Endothelial cell (in vitro differentiated cells): ENCODE measurements at places on chromosomes 16 and 17.

- peaks cover 1% of the 10 kb centered on the region for H3K27me3 ChIP-seq
- H3K36me3 ChIP-seq = no peaks in the 10 kb centered on the region
- no peak overlapping the region for H3K27ac ChIP-seq
- H3K4me3 ChIP-seq = no peak overlapping the region
Observed at GRCh38 chr17:56478836-56479447, 114.6 kb upstream of the NOG start.

GRCh38 chr17:71963791-71964190 lies 157.0 kb upstream of the SOX9 start:
- H3K27ac ChIP-seq = no peak overlapping the region
- no peaks in the 10 kb centered on the region for H3K27me3 ChIP-seq
- H3K4me3 ChIP-seq = no peak overlapping the region
- no peak for DNase-seq
- no peaks in the 10 kb centered on the region for H3K36me3 ChIP-seq
- H3K4me1 ChIP-seq = no peaks in the 10 kb centered on the region

DNA sequence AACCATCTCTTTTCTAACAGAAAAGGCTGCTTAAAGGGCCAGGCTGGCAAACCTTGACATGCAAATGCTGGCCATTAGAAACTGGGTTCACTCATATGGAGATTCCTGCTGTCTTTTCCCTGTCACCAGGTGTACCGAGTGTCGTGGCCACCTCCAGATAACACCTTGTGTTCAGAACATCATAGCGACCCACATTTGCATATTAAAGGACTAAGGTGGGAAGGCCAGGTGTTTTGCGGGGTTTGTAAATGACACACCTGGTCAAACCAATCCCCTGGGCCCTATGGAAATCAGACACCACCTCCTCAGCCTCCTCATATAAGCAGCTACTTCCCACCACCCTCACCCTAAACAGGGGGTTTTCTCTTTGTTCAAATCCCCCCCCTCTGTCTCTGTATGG lies 2.5 kb upstream of the AIPL1 start:
- H3K27ac ChIP-seq = no peak overlapping the region
- no peaks in the 10 kb centered on the region for H3K36me3 ChIP-seq
- H3K4me3 ChIP-seq = no peak overlapping the region

DNA sequence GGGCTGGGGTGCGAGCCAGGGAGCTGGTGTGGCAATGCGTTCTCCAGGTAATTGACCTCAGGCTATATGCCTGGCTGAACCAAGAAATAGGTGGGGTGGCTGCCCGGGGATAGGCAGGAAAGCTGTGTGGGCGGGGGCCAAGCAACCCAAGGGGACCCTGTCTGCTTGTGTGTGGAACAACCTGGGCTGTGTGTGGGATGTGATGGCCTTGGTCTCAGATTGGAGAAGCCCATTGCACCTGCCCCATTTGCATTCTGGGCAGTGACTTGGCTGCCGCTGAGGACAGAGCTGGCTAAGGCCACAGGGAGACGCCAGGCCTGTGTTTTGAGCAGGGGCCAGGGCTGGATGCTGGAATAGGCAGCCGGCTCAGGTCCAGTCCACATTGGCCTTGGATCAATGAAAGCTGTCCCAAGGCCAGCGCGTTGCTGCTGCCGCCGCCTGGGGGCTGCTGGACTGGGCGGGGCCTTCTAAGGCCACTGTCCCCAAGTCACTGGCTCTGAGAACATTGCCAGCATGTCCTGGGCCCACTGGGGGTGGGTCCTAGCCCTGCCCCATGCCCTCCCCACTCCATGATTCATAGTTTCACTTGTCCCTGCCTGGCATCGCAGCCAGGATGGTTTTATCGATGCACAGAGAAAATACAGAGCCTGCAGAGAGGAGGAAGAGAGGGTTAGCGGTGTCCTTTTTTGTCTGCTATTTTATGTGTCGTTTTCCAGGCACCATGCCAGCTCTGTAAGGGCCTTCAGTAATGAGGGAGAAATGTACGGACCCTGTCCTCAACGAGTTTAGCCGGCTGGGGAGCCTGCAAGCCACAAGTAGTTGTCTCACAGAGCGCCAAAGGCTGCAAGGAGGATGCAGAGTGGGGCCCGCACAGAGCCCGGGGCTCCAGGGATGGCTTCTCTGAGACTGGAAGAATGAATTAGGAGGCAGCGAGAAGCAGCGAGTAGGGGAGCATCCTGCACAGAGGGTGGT lies 43.9 kb downstream of the NKD1 start:
- H3K4me1 ChIP-seq = no peaks in the 10 kb centered on the region
- H3K27me3 ChIP-seq = peaks cover 12% of the 10 kb centered on the region
- H3K4me3 ChIP-seq = no peak overlapping the region
- no peak for DNase-seq
- no peaks in the 10 kb centered on the region for H3K36me3 ChIP-seq

GRCh38 chr16:80665356-80665755 lies 124.6 kb downstream of the DYNLRB2 start:
- no peak overlapping the region for H3K4me3 ChIP-seq
- peaks cover 20% of the 10 kb centered on the region for H3K36me3 ChIP-seq
- peaks cover 2% of the 10 kb centered on the region for H3K27me3 ChIP-seq
- H3K4me1 ChIP-seq = peaks cover 4% of the 10 kb centered on the region
- no peak for DNase-seq
- H3K27ac ChIP-seq = no peak overlapping the region

- peaks cover 19% of the 10 kb centered on the region for H3K27me3 ChIP-seq
- no peaks in the 10 kb centered on the region for H3K36me3 ChIP-seq
- H3K4me1 ChIP-seq = peaks cover 2% of the 10 kb centered on the region
- peak overlapping the region; percentile 62 for H3K4me3 ChIP-seq
- H3K27ac ChIP-seq = no peak overlapping the region
Observed at GRCh38 chr16:12901204-12901596, 198 bp upstream of the SHISA9 start.

- DNase-seq = no peak
- H3K4me1 ChIP-seq = peaks cover 34% of the 10 kb centered on the region
- peaks cover 4% of the 10 kb centered on the region for H3K27me3 ChIP-seq
- peak overlapping the region; percentile 52 for H3K4me3 ChIP-seq
Observed at GRCh38 chr17:77099997-77100396, 40.8 kb upstream of the SEC14L1 start.

GRCh38 chr16:66598111-66598510 lies 6.4 kb upstream of the CMTM3 start:
- H3K4me1 ChIP-seq = peaks cover 6% of the 10 kb centered on the region

- no peak overlapping the region for H3K4me3 ChIP-seq
- no peaks in the 10 kb centered on the region for H3K36me3 ChIP-seq
- H3K27ac ChIP-seq = no peak overlapping the region
- no peak for DNase-seq
Observed at GRCh38 chr17:56742601-56743000, 91.1 kb downstream of the C17orf67 start.

- no peak for DNase-seq
- peaks cover 19% of the 10 kb centered on the region for H3K27me3 ChIP-seq
- H3K36me3 ChIP-seq = peaks cover 3% of the 10 kb centered on the region
- H3K4me3 ChIP-seq = peak overlapping the region; percentile 60
- H3K27ac ChIP-seq = peak overlapping the region; percentile 76
Observed at GRCh38 chr16:85574672-85575475, 38.2 kb upstream of the GSE1 start.

DNA sequence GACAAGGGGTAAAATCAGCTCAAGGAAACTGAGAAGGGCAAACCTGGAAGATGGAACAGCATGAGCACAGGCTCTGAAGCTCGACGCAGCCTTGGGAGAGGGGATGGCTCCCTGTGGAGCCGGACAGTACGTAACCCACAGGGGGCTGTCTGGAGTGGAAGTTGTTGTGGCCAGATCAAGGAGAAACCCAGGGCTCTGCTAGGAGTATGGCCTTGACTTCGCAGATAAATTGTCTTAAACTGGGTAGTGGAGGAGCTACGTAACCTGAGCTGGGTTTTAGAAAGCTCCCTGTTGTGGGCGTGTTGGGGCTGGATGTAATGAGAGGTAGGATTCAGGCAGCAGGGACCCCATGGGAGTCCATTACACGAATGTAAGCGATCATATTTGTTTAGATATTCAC lies 25.5 kb upstream of the AXIN2 start:
- H3K36me3 ChIP-seq = no peaks in the 10 kb centered on the region
- no peak overlapping the region for H3K4me3 ChIP-seq
- peak overlapping the region; percentile 8 for H3K27ac ChIP-seq
- H3K27me3 ChIP-seq = peaks cover 4% of the 10 kb centered on the region

DNA sequence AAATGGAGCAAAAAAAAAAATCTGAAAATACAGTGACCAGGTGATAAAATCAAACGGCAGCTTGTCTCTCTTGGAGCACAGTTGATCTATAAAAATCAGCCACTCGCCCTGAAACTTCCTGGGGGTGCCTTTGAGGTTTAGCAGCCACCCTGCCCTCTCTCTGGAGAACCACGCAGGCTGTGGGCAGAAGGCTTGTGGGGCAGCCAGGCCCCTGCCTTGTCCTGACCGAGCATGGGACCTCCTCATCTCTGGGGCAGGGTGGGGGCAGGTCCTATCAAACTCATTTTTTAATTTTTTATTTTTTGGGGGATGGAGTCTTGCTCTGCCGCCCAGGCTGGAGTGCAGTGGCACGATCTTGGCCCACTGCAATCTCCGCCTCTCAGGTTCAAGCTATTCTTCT lies 5.0 kb downstream of the TMEM238L start:
- H3K4me3 ChIP-seq = no peak overlapping the region
- no peak for DNase-seq
- no peaks in the 10 kb centered on the region for H3K36me3 ChIP-seq
- no peak overlapping the region for H3K27ac ChIP-seq

DNA sequence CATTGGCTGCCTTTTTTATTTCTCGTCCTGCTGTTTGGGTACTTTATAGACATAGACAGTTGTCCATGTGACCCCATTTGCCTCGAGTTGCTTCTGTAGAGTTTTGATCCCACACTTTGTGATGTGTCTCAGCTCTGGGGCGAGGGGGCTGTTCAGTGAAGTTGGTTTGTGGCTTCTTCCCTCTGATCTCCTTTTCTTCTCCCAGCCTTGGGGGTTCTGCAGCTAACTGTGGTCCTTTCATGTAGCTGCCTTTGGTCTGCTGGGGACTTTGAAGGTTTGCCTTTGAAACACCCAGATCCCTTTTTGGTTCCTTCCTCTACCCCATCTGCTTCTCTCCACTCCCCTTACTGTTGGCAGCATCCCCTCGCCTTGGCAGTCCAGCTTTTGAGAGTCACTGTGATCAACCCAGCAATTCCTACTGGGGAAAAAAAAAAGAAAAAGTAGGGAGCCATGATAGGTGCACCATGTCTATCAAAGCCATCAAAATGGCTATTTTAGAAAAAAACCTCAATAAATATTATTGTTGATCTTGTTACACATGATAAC lies 728.8 kb upstream of the RBFOX1 start:
- no peak for DNase-seq
- no peak overlapping the region for H3K27ac ChIP-seq
- no peak overlapping the region for H3K4me3 ChIP-seq
- no peaks in the 10 kb centered on the region for H3K36me3 ChIP-seq
- H3K27me3 ChIP-seq = peaks cover 1% of the 10 kb centered on the region
- no peaks in the 10 kb centered on the region for H3K4me1 ChIP-seq

DNA sequence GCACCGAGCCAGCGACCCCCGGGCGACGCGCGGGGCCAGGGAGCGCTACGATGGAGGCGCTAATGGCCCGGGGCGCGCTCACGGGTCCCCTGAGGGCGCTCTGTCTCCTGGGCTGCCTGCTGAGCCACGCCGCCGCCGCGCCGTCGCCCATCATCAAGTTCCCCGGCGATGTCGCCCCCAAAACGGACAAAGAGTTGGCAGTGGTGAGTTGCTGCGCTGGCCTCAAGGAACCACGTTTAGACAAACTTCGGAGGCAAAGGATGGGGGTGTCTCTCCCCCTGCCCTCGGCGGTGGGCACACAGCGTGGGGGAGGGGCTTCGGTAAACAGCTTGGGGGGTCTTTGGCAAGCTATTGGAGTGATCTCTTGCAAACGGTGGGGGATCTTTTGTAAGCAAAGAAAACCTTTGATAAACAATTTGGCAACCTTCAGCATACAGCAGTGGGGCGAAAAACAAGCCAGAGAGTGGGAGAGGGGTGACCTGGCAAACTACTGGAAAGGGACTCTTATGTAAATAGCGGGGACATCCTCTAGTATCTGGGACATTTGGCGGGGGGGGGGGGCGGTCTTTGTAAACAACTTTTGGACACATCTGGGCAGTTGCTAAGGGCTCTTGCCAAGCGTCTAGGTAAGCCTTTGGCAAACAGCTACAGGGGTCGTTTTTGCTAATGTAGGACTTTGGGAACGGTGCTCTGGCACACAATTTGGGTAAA lies 587 bp downstream of the MMP2 start:
- H3K27me3 ChIP-seq = peaks cover 9% of the 10 kb centered on the region
- peak overlapping the region; percentile 97 for H3K4me3 ChIP-seq
- DNase-seq = no peak
- peaks cover 24% of the 10 kb centered on the region for H3K36me3 ChIP-seq
- H3K4me1 ChIP-seq = peaks cover 26% of the 10 kb centered on the region

- no peaks in the 10 kb centered on the region for H3K27me3 ChIP-seq
- no peak overlapping the region for H3K27ac ChIP-seq
- H3K36me3 ChIP-seq = no peaks in the 10 kb centered on the region
- H3K4me3 ChIP-seq = no peak overlapping the region
Observed at GRCh38 chr16:79776243-79776847, 175.8 kb upstream of the MAF start.

DNA sequence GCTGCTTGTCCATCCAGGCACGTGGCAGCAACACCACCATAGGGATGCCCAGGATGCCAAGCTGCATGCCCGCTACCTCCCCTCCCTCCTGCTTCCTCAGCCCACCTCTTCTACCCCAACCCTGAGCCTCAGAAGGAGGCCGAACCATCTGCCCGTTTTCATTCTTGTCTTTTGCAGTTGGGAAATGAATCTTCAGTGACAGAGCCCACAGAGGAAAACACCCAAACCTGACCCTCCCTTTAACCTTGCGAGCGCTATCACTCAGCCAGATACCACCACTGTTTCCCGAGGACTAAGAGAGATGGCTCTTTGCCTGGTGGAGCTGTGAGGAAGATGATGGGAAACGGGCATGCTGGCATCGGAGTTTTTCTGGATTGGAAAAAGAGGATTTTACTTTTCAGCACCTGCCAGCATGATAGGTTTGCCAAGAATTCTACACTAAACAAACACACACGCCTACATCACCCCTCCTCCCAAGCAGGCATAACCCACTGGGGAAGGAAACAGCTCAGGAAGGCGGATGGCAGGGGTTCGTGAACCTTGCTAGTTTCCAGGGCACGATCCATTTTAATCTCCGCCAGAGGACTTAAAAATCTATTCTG lies 457.4 kb downstream of the SLC39A11 start:
- H3K4me1 ChIP-seq = peaks cover 8% of the 10 kb centered on the region
- no peak overlapping the region for H3K27ac ChIP-seq
- no peak for DNase-seq
- peaks cover 2% of the 10 kb centered on the region for H3K27me3 ChIP-seq
- H3K36me3 ChIP-seq = no peaks in the 10 kb centered on the region

DNA sequence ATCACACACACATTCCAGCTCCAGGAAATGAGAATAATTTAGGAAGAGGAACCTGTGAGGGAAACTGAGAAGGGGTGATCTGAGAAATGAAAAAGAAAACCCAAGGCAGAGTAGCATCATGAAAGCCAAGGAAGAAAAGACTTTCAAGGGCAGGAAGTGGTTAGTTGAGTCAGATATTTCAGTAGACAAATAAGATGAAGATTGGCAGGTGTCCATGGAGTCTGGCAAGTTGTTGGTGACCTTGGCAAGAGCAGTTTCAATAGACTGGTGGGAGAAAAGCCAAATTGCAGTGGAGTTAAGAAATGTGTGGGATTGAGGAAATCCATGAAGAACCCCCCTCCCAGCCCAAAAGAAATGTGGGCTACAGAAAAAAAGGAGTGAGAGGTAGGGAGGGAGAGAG lies 10.7 kb downstream of the GNAO1 start:
- H3K27me3 ChIP-seq = no peaks in the 10 kb centered on the region
- H3K36me3 ChIP-seq = no peaks in the 10 kb centered on the region
- no peak overlapping the region for H3K4me3 ChIP-seq
- DNase-seq = no peak
- H3K27ac ChIP-seq = no peak overlapping the region
